ENCODE measurements at places on chromosomes 3 and 15. TPM values are rescaled to one million over a fixed set of nuclear protein-coding genes. Genes with fewer than 3 reads are reported as not detected.

DNA sequence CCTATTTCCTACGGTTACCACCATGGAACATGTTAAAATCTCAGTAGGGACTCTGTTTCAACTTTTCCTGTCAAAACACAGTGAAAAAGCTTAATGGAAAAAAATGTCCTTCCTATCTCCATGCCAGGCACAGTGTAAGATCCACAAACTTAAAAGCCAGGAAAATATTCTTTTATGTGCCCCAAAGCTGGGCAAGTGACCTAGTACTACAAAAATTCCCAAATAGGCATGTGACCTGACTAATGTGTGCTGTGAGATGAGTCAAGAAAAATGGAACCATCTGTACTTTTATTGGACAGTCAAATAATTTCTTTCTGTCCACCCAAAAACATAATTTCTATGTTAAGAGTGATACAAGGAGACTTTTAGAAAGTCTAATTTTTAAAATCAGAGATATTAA lies 406.0 kb downstream of the ZBTB20 start:
- no peak for DNase-seq

DNA sequence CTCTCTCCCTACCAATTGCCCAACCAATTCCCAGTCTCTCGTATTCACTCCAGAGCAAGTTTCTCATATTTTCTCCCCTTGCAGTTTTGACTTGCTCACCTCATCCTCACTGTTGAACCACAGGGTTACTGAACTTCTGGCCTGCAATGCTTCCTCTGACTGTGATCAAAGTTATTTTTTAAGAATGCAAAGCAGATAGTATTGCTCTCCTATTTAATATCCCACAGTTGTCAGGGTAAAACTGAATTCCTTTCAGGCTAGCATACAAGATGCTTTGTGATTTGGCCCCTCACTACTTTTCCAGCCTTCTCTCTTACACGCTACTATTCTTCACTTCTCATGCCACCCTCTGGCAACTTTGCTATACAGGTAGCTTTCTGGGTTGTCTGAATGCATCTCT lies 80.9 kb downstream of the LRRFIP2 start:
- DNase-seq: no peak

HIGD2B gene
- total RNA-seq: not detected

DNA sequence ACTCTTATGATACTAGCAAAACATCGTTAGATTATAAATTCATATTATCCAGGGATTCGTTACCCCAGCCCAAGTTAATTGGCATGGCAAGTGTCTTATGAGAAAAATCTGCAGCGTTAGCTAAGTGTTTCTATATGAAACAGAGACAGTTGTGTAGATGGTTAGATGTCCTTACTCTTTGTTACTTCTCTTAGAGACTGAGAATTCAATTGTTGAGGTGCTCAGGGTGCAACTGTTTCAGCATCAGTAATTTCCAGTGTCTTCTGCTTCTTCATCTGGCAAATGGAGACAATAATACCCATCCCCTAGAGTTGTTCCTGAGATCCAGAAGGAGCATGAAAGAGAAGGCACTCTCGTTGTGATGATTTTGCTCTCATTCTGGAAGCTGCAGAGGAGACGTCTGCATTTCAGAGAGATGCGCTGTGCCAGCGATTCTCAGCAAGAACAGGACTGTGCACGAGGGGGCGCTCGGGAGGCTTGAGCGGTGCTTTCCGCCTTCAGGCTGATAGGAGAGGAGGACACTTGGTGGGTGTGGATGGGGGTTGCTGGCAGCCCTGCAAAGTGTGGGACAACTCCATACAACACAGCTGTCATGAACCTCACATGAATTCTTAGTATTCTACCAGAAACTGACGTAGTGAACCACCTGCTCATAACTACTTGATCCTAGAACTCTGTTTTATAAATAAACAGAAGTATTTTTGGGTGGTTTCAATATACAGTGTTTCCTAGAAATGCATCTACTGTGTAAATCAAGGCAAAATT lies 39.7 kb upstream of the SPSB4 start:
- peak; percentile 75 for DNase-seq

- DNase-seq: no peak
Measured at GRCh38 chr3:171646357-171647133, 163.7 kb downstream of the PLD1 start.

DNA sequence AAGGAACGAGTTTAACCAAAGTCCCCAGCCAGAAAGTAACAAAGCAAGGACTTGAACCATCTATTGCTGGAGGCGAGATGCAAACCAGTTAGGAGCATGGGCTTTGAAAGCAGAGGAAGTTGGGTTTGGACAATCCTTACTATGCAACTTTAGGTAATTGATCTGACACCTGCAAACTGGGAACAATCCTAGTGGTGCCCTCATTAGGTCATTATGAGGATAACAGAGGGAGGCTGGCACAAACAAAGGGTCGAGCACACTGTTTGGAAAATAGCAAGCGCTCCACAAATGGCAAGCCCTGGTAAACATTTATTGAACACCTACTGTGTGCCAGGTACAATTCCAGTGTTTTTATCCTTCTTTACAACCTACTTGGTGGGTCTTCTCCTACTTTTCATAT lies 45.6 kb downstream of the WNT5A start:
- no peak for DNase-seq

All from mucosa of descending colon (tissue), 3 donors.